ENCODE measurements at places on chromosomes 11 and 22.

- DNase-seq = no peak
Observed at GRCh38 chr22:45775569-45776312, 104.1 kb downstream of the ATXN10 start.

DNA sequence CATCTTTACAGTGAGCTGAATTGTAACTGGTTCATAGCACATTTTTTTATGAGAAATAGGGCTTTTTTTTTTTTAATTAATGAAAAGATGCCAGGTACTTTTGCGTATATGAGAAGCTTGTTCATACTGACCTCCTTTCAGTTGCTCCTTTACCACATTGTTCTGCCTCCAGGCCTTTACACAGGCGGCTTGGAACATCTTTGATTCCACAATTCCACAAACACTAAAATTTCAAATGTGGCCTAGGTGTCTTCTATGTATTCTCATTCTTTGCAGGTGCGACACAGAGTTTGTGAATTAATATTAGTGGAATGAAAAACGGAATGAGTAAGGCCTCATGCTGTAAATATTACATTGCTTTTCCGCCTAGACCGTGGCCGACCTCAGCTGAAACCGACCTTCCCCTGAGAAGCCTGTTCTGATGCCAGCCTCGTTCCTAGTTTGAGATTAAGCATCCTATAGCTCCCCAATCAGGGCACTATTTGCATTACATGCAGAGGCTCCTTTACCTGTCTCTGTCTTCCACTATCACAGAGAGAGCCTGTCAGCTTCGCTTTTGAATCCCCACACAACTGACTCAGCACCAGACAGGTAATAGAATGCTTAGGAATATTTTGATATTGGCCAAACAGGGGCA, 125.8 kb downstream of the LDLRAD3 start:
- DNase-seq = no peak

DNA sequence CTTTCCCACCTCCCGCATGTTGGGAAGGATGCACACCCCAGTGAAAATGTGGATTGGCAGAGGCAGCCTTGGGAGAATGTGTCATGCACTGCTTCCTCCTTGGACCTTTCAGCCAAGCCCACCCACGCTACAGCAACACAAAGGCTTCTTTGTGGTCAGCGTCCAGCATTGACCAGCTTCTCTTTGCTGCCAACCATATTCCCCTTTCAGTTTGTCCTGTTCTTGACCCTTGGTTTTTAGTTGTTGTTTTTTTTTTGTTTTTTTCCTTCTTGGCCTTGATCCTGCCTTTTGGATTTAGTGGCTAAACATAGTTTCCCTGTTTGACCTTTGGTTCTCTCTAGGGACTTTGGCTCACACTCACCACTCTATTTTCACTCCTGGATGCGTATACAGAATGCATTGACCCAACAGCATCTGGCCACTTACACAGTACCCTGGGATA, 573.6 kb downstream of the INSC start:
- no peak for DNase-seq

DNA sequence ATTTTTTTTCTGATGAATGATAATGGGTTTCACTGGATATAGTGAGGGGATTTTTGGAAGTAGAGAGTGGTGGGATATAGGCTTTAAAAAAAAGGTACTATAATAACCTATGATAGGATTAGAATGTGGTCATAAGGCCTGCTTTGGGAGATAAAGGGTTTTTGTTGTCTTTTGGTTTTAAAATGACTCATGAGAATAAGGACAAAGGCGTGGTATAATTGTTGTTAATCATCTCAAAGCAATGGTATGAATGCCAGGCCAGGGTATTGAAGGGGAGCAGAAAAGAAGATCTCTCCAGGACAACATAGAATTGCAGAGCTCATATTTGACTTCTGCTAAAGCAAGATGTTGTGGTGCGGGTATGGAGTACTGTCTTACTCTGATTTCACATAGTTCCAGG, 579.4 kb downstream of the JRKL start:
- no peak for DNase-seq

- no peak for DNase-seq
Observed at GRCh38 chr11:15500643-15501042, 385.9 kb downstream of the INSC start.

DNA sequence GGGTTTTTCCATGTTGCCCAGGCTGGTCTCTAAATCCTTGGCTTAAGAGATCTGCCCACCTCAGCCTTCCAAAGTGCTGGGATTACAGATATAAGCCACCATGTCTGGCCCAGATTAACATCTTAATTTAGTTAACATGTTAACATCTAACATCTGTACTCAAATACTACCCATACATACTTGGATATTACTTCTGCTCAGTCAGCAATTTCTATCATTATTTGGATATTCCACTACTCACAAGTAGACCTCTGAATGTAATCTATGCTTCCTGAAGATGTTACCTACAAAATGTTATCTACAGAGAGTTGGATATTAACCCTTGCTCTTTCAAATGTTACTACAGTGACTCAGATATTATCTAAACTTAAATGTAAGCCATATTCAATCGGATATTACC, 4.0 kb downstream of the CCKBR start:
- no peak for DNase-seq

GRCh38 chr22:45564349-45565030, 61.8 kb downstream of the FBLN1 start:
- no peak for DNase-seq

- no peak for DNase-seq
Observed at GRCh38 chr11:64620381-64620971, 29.5 kb downstream of the SLC22A12 start.

DNA sequence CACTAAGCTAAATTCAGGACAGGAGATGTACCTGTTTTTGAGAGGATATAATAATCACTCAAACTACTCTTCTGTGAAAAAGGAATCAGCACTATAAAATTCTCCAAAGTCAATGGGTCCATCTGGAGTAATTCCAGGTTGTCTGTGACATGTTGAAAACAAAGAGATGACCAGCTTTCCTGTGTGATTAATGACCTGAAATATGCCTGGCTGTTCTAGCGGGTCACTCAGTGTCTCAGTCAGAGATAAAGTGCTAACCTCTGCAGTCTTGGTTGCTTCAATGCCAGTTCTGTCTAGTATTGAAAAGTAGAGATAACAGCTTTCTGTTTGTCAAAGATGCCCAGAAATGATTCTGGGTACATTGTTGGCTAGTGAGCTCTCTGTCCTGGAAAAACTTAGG, 722.6 kb upstream of the TENM4 start:
- no peak for DNase-seq

DNA sequence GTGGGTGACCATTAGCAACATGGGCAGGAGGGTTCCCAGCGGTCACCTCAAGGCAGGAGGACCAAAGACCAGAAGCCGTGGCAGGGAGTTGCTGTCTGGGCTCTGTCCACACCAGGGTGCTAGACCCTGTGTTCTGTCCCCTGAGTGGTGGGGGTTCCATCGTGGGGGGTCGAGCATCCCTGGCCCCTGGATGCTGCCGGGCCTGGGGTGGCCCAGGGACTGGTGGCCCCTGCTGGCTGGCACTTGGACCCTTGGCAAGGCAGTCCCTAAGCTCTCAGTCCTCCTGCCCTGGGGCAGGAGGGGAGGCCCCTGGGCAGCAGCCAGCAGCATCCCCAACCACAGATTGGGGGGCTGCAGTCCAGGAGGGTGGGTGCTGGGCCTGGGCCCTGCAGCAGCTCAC, 13.4 kb upstream of the ARHGAP8 start:
- DNase-seq = no peak

DNA sequence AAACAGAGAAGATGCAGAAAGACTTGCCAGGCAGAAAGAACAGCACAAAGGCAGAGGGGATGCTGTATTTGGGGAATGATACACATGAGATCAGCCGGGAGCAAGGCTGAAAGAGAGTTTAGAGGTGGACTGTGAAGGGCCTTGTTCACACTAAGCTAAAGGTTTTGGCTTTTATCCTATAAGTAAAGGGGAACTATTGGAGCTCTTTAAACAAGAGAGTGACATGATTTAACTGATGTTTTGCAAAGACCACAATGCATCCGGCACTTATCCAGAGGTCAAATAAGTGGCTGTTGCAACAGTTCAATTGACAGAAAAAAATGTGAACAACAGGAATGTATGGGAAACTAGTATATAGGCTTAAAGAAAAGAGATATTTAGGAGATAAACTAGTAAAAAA, 64.7 kb upstream of the RRAS2 start:
- no peak for DNase-seq

DNA sequence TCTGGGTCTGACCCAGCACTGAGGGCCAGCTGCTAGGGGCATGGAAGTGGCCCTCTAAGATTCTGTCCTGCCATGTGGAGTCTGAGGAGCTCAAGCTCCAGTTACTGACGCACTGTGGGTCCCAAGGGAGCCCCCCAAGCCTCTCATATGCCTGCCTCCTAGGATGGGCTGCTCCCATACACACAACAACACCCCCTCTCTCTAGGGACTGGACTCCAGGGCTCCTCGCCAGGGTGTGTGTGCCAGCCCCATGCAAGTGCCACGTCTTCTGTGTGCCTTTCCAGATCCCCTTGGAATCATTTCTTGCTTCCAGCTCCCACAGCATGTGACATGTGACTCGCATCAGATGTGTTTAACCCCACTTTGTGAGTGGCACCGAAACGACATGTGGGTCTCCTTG, 234.5 kb downstream of the CEP164 start:
- DNase-seq = no peak
